DMS153 (cell line): ENCODE measurements at places on chromosomes 4 and X.

- DNase-seq, result no peak
Observed at GRCh38 chrX:106481341-106481740, 130.4 kb upstream of the RADX start.

DNA sequence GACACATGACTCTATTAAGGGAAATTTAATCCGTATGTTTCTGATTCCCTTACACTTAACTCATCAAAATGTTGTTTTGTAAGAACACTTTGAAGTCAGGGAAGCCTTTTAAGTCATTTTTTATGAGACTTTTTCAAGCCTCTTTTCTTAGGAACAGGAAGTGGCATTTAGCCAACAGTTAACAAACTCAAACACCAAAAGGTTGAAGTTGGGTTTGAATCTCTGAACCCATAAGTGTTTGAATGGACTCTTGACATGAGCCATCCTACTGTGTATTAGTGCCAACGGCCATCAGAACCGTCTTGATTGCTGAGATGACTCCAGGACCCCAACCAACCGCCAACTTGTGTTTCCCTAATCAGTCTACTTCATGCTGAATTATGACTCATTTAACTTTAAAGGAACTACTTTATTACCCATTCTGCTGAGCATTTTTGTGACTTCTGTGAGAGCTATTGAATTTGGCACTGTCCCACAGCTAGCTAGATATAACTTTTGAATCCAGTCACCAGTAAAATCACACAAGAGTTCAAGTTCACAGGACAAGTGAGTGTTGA lies 209.1 kb upstream of the FAT1 start:
- no peak for DNase-seq

GRCh38 chrX:18252644-18253359 lies 32.1 kb upstream of the BEND2 start:
- no peak for DNase-seq

GRCh38 chr4:183430317-183430993 lies 14.0 kb upstream of the CDKN2AIP start:
- no peak for DNase-seq

- DNase-seq, result no peak
Observed at GRCh38 chr4:179872755-179873154, 2370.4 kb upstream of the TENM3 start.

DNA sequence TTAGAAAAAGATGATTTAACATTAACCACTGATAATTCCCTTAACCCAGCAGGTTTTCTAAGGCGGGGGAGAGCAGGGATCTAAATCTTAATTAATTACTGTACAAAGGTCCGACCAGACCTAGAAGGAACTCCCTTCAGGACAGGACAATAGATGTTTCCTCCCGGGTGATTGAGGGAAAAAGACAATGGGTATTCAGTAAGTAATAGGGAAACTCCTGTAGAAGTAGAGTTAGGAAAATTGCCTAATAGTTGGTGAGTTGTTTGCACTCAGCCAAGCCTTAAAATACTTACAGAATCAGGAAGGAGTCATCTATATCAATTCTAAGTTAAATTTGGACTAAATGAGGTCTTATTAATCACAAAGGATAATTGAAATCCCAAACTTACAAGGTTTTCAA lies 5.8 kb upstream of the SRD5A3 start:
- no peak for DNase-seq

GRCh38 chrX:47080215-47080914 lies 2.1 kb downstream of the RGN start:
- DNase-seq, result no peak

- DNase-seq, result no peak
Observed at GRCh38 chr4:183241721-183242151, 78.3 kb downstream of the CLDN22 start.

GRCh38 chrX:38452603-38453002 lies 100.2 kb downstream of the OTC start:
- peak; percentile 0 for DNase-seq

GRCh38 chrX:9151772-9152307 lies 117.9 kb upstream of the FAM9B start:
- DNase-seq, result no peak

GRCh38 chrX:48694776-48695533 lies 1.6 kb upstream of the SUV39H1 start:
- DNase-seq, result no peak

GRCh38 chr4:94469221-94469784 lies 17.6 kb downstream of the PDLIM5 start:
- DNase-seq, result no peak
